Renal cortical epithelial cell (primary cell): ENCODE measurements at places on chromosomes 3 and 15. TPM values are rescaled to one million over a fixed set of nuclear protein-coding genes. Genes with fewer than 3 reads are reported as not detected.

The KLHL40 gene
- not detected in 2 replicates for total RNA-seq

The EFCAB12 gene
- 0.50 TPM in 1 of 2 replicates, not detected in the other for total RNA-seq

The CPNE4 gene
- total RNA-seq, result 0.05 and 0.35 TPM in 2 replicates

The TGM5 gene
- total RNA-seq, result 0.25 and 0.35 TPM in 2 replicates

DNA sequence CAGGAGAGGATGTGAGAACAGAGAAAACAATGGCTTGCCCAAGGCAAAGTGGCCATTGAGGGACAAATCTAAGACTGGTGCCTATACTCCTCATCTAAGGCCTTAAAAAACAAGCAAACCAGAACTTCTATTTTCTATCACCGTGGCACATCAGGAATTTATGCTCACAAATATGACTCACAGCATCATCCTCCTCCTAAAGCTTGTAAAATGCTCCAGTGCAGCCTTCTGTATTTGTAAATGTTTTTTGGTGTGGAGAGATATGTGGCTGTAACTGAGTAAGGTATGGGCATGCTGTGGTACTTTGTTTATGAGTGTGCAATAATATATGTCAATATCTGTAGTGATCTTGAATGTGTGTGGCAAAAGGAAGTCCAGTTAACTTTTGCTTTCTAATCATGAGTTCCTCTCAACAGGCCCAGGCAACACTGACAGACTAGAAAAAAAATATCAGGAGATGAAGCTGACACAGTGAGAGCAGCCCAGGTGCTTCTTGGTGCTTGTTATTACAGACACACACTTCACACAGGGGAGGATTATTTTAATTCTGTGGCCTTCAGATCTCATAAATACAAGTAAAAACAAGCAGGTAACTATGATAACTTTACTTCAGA is 60.3 kb downstream of the CTNNB1 start:
- no peak for DNase-seq

DNA sequence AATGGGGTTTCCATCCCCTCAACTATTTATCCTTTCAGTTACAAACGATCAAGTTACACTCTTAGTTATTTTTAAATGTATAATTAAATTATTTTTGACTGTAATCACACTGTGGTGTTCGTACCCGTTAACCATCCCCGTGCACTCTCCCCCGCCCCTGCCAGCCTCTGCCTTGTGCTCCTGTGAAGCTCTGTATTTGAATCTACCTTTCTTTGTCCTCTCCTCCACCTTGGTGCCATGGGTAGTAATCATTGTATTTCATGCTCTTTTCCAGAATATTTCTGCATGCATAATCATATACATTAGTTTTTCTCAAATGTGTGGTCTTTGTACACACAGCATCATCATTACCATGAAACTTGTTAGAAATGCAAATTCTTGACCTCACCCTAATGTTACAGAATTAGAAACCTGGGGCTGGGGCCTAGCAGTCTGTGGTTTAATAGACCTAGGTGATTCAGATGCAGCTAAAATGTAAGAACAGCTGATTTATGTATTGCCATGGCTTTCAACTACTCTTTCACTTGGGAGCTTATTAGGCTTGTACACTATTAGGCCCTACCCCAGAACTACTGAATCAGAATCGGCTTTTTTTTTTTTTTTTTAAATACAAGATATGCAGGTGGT is 91.5 kb downstream of the STT3B start:
- no peak for DNase-seq

- no peak for DNase-seq
These were observed 123.4 kb downstream of the EPHB1 start for GRCh38 chr3:134918441-134918840.

DNA sequence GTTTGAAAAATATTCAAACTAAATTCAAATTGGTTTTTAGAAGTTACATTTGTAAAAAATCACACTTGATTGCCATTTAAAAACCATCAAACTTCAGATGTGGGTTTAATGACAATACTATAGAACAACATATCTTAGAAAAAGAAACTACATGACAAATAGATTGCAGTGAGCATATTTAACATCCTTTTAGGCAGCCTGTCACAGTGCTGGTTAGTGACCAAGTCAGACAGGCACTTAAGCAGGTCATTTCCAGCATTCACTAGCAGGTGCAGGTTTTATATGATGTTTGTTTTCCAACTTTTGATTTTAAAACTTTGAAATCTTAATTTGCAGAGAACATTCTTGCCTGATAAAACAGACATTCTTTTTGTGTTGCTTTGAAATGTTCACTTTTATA is 115.7 kb downstream of the MBNL1 start:
- no peak for DNase-seq
